Progenitor cell of endocrine pancreas (in vitro differentiated cells): ENCODE measurements at places on chromosomes 16 and 17.

DNA sequence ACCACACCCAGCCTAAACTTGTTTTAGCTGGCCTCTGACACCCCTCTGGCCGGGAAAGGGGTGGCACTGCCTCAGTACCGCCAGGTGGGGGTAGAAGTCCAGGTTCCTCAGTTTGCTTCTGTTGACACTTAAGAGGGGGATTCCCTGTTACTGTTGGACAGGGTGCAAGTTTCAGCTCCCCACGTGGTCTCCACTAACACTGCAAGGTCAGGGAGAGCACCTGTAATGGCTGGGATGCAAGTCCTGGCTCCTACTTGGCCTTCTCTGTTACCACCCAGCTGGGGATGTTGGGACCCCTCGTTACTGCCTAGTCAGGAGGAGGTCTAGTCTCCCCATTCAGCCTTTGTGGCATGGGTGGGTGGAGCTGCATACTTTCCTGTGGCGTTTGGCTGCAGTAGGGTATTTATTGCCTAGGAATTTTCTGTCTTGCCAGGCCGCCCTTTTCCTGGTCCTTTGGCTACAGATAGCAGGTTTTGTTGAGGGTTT, 10.6 kb upstream of the MFAP4 start:
- no peak for DNase-seq

DNA sequence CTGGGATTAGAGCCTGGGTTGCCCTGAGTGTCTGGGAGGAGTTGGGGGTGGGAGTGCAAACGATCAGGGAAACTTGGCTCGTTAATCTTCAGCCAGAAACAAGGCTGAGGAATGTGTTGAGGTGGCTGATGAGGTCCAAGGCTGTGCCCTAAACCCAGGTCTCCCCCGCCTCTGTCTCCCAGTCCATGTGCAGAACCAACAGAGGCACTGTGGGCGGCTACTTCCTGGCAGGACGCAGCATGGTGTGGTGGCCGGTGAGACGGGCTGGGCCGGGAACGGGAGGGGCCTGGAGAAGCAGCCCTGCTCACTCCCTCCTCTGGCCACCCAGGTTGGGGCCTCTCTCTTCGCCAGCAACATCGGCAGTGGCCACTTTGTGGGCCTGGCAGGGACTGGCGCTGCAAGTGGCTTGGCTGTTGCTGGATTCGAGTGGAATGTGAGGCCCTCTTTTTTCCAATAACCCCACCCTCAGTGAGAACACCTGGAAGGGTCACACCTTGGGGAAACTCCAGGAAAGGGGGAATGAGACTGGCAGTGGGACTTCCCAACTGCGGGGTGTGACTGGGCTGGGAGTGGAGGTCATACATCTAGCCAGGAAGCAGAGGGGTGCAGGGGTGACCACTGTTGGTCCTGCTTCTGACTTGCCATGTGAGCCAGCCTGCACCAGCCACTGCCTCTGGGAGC, 1.7 kb downstream of the SLC5A2 start:
- no peak for DNase-seq

DNA sequence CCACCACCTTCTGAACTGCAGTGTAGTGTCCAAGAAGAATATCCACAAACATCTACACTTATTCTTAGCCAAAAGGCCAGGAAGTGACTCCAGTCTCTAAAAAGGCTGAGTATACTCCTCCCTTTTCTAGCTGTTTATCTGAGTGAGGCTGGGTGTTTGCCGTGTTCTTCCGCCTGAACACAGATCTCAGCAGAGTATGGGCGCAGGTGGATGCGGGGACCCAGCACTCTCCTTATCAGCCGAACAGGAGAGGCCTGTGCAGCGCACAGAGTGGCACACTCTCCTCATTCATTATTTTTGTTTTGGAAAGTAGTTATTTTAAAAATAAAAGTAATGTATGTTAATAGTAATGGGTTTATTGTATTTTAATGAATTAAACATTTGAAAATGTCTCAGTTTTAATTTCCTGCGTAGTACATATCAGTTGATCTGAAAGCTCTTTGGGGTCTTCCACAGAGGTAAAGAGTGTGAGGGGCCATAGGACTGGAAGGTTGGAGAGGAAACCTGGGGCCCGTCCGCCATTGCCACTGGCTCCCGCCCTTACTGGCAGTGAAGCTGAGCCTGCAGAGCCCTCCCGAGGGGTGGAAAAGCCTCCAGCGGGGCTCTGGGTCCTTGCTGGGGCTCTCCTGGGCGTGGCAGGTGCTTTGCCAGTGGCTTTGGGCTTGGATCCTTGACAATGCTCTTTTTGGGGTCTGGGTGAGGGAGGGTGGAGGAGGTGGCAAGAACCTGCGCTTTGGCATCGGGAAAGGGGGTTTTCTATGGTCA, 53.8 kb downstream of the PDPK1 start:
- DNase-seq, result no peak

DNA sequence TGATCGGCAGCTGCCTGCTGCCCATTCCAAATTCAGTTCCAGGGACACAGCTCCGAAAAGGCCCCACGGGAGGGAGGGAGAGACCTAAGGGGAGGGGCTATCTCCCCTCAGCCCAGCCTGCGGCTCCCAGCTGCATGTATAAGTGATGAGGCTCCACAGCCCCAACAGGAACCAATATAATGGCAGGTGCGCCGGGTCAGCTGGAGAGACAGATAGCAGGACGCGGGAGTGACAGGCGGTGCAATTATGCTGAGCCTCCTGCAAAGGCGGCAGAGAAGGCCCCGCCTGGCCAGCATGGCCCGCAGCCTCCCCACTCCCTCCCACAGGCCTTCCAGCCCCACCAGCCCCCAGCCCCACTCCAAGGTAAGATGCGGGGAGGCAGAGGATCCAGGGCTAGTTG, 8.1 kb upstream of the C1QL1 start:
- no peak for DNase-seq

- DNase-seq, result no peak
Measured at GRCh38 chr16:83998091-83998490, 30.0 kb downstream of the NECAB2 start.

- DNase-seq, result no peak
Measured at GRCh38 chr16:15732416-15732815, 82.4 kb downstream of the NDE1 start.

- no peak for DNase-seq
Measured at GRCh38 chr17:1379930-1380313, 20.1 kb downstream of the YWHAE start.

DNA sequence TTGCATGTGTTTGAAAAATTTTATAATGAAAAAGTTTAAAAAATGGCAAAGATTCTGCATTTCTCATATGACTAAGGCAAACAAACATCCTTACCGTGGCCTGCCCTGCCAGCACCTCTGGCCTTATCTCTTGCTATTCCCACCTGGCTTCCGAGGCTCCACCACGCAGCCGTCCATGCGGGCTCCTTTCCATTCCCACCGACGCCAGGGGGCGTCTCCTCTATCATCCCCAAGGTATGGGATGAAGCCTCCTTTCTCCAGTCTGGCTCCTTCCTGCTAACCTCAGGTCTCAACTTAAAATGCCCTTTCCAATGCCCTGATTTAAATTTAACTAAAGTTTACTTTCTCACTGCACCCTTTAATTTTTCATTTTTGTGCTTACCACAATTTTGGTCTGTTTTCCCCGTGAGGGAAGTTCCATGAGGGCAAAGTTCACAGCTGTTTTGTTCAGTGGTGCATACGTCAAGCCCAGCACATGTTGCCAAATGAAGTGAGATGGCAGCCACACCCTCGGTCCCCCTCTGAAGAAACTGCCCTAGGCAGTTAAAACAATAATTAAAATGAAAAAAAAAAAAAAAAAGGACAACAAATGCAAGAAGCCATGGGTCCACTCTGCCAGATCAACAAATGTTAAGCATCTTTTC, 13.3 kb upstream of the SDK2 start:
- peak; percentile 43 for DNase-seq

DNA sequence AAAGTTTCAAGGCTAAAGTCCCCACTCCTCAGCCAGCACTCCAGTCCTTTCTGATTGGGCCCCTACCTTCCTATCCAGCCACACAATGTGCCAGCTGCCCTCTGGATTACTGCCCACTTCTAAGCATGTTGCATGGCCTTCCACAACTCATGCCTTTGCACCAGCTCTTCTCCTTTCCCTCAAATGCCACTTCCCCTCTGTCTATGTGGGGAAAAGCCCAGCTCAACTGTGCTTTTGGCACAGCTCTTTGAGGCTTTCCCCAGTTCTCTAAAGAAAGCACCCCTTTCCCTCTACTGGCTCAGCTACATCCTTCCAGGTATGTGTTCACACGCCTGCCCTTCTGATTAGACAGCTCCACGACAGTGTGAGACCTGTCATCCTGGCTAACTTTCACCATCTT, 18.5 kb downstream of the GTF3C1 start:
- no peak for DNase-seq

DNA sequence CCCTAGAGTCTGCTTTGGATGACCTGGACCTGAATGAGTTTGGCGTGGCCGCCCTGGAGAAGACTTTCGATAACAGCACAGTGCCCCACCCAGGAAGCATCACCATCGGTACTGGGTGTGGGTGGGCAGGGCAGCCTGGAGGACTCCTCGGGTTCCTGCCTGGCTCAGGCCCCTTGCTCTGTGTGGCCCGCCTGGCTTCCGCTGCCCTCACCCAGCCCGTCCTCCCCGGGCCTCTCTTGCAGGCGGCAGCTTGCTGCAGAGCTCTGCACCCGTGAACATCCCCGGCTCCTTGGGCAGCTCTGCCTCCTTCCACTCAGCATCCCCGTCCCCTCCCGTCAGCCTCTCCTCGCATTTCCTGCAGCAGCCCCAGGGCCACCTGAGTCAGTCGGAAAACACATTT, 24.5 kb downstream of the UNC13D start:
- DNase-seq, result no peak

DNA sequence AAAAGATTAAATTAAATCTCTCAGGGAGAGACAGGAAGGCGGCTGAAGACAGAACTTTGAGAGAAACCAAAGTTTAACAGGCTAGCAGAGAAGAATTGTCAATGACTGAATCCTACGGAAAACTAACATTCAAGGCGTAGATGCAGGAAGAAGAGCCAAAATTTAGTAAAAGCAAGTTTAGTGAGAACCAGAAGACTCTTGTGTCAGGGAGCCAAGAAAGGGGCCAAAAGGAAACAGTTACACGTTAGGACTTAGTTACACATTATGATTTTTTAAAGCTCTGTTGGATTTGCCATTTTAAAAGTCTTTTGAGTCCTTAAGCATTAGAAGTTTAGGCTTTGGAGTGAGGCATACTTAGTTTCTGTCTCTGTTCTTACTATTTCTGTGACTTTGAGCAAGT, 164.6 kb downstream of the CHD9 start:
- DNase-seq, result no peak

DNA sequence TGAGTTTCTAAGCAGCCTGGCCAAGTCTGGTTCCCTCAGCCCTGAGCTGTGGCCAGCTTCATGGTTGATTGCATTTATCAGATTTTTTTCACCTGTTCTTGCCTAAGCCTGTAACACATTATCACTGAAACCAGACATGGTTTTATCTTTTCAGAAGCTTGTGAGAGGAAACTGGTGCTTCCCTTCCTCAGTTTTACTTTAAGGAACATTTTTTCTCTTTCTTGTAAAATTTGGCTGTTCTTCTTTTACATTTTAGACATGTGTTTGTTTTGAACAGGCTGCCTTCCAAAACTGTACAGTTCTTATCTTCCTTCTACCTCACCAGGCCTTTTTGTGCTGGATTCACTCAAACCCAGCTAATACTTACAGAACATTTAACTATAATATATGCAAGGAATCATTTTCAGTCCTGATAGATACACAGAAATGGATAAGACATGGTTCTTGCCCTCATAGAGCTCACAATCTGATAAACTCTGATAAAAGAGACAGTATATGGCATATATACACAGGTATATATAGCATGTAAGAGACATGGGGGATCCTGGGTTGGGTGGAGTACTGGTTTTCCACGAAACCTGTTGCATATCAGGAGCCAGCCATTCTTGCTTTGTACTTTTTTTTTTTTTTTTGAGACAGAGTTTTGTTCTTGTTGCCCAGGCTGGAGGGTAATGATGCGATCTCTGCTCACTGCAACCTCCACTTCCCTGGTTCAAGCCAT, 44.5 kb downstream of the ZNRF1 start:
- no peak for DNase-seq

- no peak for DNase-seq
Measured at GRCh38 chr17:17826342-17826713, 10.5 kb downstream of the SREBF1 start.

DNA sequence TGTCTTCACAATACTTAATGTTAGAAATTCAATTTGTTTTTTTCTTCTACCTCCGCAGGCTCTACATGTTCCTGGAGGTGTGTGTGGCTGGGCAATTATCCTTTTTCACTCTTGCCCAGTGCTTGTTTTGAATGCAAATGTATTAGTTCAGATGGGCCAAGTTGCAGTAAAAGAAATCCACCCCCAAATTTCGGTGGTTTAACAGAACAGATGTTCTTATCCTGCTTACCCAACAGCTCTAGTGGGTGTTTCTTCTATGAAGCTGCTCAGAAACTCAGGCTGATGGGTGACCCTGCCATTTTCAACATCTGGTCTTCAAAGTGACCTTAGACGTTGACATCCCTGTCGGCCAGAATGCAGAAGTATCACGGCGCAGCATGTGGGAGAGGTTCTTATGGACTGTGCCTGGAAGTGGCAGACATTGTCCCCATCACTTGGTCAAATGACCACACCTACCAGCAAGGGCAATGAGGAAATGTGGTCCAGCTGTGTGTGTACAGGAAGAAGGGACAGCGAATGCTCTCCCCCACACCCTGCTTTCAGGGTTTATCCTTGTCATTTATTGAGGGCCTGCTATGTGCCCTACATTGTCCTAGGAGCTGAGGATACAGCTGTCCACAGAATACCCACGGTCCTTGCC, 157.3 kb downstream of the CDH13 start:
- no peak for DNase-seq

- no peak for DNase-seq
Measured at GRCh38 chr16:69143116-69143515, 10.7 kb downstream of the UTP4 start.

DNA sequence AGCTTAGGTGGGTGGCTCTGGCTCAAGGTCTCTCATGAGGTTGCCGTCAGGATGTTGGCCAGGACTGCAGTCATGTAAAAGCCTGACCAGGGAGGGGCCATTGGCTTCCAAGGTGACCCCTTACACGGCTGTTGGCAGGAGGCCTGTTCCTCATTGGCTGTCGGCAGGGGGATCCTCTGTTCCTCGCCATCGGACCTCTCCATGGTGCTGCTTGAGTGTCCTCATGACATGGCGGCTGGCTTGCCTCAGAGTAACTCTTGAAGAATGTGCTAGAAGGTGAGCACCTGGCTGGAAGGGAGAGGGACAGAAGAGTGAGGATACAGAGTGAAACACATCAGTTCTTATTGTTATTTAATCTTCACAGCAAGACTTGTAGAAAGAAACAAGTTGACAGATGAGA, 4.7 kb upstream of the RPRML start:
- no peak for DNase-seq

GRCh38 chr17:71849783-71850768, 270.7 kb upstream of the SOX9 start:
- DNase-seq, result no peak

- peak; percentile 32 for DNase-seq
Measured at GRCh38 chr17:80146121-80147034, 550 bp downstream of the EIF4A3 start.
